BJ (cell line): ENCODE measurements at places on chromosomes 2 and 18.

DNA sequence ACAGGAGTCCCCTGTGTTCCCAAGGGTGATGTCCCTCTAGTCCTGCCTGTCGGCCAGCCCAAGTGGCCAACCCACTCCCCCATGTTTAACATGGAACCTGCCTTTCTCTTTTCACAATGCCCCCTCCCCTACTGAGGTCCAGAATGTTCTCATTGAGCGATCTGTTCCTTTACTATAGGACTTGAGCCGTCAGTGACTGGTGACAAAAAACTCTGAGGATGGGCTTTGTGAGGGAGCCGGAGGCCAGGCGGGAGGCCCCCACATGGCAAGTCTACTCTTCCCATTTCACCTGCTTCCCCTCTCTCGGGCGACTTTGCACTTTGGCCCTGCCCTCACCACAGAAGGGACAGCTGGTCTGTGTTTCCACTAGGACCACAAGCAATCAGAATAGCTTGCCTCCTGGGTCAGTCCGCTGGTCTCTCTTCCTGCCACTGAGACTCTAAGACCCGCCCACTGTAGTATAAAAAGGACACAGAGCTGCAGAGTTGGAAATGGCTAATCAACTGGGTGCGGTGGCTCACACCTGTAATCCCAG lies 146.5 kb upstream of the RAB12 start:
- no peak for DNase-seq

GRCh38 chr18:46163091-46163490 lies 58.9 kb downstream of the HAUS1 start:
- DNase-seq = no peak

- no peak for DNase-seq
Observed at GRCh38 chr2:12202313-12203075, 456.1 kb downstream of the LPIN1 start.

- DNase-seq = no peak
Observed at GRCh38 chr2:46120792-46121555, 176.2 kb upstream of the EPAS1 start.

- DNase-seq = no peak
Observed at GRCh38 chr2:33513480-33513879, 37.0 kb downstream of the RASGRP3 start.

- DNase-seq = no peak
Observed at GRCh38 chr2:69162057-69162456, 149.1 kb downstream of the ANTXR1 start.

DNA sequence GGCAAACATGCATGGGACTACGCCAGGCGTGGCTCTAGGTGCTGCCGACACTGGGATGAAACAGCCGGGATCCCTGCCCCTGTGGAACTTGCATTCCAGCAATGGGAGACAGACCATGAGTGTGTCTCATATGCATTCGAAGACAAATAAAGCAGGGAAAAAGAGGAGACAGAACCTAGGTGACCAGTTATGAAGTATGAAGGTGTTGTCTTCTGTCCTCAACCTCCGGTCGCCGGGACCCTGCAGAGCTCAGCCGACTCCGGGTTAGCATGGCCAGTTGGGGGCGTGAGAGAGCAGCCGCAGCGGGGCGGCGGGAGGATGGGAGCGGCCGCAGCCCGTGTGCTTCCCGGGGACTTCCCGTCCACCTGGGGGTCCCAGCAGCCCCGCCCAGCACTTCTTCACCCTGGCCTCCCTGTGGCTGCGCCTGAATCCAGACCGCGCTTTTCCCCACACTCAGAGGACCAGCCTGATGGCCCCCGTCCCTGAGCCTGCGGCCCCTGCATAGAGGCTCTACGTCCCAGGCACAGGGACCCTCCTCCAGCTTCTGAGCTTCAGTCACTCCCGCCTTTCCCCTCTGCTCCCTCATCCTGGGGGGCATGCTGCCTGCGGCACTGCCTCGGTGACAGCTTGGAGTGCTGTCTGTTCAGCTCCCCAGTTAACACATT lies 11.4 kb downstream of the ID2 start:
- no peak for DNase-seq

GRCh38 chr2:229815342-229815741 lies 101.0 kb upstream of the DNER start:
- DNase-seq = no peak

DNA sequence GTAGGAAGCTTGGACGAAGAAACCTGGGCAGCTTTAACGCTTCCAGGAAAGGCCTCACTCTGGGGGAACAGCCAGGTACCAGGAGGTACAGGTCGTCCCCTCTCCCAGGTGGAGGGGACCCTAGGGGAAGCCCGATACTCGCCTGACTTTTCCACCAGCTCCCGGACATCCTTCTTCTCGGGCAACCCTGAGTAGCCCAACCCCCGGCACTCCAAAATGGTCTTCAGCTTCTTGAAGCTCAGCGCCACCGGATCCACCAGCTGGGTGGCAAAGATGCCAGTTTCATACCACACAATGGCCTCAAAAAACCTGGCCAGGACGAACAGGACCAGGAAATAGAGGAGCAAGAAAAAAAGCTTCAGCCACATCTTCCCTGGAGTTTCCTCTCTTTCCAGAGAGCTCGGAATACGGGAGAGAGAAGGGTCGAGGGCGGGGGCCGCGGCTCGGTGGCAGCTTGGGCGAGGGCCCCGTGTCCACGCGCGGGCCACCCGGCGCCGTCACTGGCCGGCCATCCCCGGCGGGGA lies 1.1 kb downstream of the RNF103 start:
- no peak for DNase-seq

- no peak for DNase-seq
Observed at GRCh38 chr2:125172181-125172580, 1147.1 kb downstream of the CNTNAP5 start.

GRCh38 chr2:19353721-19354050 lies 4.7 kb downstream of the OSR1 start:
- DNase-seq = no peak

DNA sequence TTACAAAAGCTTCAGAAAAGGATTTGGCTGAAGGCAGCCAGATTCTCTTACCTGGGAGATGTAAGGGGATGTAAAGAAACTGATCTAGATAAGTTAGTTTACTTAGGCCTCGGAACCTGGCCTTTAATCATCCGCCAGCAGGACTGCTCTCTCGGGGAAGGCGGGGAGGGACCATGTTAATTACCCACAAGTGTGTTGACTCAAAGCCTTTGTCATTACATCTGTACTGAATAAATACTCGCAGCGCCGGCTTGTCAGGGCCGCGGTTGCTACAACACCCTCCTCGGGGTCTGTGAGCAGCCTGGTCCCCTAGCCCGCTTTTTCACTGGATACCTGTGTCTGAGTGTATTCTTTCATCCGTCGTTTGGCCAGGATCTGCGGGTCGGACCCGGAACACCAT lies 6.7 kb downstream of the CHMP3 start:
- DNase-seq = no peak

GRCh38 chr2:160245614-160246155 lies 45.6 kb upstream of the ITGB6 start:
- no peak for DNase-seq

- no peak for DNase-seq
Observed at GRCh38 chr2:239178954-239179353, 221.9 kb downstream of the HDAC4 start.

DNA sequence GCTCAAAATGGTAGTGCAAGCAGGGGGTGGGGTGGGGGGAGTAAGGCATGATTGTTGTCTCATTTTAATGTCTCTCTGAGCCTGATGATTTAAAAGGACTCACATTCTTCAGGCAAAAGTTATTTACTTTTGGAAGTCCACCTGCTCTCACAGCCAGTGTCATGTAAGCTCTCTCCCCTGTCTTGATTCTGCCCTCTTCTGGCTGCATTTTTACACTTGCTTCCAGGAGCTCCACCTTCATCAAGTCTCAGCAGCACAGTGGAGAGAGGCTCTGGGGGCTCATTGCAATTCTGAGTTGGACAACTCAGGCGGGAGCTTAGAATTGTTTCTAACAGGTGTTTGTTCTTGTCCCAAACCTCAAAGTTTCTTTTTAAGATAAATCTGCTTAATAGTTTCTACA lies 39.2 kb downstream of the GNAL start:
- DNase-seq = no peak

- no peak for DNase-seq
Observed at GRCh38 chr18:74597034-74597661, 522 bp upstream of the ZNF407 start.

DNA sequence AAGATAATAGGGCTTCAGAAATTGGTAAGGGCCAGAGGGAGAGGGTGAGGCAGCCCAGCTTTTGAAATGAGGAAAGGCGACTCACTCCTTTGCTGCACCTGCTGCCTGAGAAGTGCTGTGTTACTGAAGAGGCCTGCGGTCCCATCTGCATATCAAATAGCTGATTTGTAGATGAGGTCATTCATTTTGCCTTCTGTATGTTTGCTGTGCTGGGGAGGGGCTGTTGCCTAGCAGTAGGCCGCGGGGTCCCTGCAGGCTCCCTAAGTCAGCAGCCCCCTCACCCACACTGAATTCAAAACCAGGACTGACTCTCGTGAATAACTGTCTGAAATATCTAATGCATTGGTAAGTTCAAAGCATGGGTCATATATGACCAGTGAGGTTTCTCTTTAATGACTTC lies 377.2 kb downstream of the SOX11 start:
- DNase-seq = no peak

GRCh38 chr18:36567800-36568199 lies 261.0 kb downstream of the TPGS2 start:
- DNase-seq = no peak

DNA sequence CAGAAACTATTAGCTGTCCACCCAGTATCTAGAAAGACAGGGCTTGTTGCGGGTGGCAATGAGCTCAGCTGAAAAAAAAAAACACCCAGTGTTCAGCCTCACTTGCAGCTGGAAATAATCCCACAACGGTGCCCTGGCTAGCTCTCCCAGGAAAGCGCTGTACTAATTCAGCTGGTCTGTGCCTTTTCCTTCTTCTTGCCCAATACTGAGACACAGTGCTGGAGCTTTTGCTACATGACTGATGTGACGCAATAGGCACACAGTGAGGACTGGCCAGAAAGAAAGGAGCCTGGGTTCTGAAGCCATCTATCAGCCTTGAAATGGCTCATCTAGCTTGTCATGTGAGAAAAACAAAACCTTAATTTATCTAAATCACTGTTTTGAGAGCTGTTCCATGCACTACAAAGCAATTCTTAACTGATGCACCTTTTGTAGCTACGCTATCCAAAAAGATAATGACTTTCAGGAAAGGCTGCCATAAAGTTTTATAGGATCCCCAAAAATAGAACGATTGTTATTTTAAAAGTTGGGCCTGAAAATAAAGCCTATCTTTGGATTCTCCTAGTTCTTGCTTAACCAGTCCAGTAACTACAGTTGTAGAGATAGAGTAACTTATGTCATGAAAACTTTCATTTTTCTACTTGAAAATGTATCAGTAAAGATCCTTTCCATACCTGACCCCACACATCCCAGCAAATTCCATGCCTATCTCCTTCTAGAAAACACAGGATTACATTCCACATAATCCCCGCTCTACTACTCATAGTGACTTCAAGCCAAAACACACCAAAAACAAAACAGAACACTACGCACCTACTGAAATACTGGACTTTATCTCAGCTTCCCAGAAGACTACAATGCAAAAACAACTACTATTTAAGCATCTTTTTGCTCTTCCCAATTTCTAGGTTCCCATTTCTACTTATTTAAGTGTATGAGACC lies 15.9 kb downstream of the KIDINS220 start:
- peak; percentile 26 for DNase-seq

GRCh38 chr2:226354434-226354833 lies 445.2 kb downstream of the IRS1 start:
- no peak for DNase-seq

- no peak for DNase-seq
Observed at GRCh38 chr2:224570328-224570993, 14.7 kb downstream of the CUL3 start.

GRCh38 chr18:45538444-45538843 lies 76.8 kb upstream of the SLC14A2 start:
- no peak for DNase-seq

DNA sequence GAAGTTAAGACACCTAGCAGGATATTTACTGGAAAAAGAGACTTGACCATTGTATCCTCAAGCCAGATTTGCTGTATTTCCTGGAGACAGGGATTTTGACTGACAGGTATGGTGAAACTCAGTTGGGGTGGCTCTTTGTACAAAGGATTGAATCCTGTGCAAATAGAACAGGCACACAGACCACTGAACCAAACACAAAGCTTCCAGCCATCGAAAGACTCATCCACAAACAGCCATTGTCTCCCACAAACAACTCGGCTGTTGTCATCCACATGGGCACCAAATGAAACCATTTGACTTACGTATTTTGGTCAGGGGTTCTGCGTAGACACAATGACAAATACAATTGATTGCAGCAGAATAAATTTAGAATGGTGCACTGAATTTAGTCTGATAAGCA lies 15.9 kb downstream of the RNF152 start:
- no peak for DNase-seq

GRCh38 chr18:58125183-58125582 lies 81.2 kb downstream of the NEDD4L start:
- DNase-seq = no peak

DNA sequence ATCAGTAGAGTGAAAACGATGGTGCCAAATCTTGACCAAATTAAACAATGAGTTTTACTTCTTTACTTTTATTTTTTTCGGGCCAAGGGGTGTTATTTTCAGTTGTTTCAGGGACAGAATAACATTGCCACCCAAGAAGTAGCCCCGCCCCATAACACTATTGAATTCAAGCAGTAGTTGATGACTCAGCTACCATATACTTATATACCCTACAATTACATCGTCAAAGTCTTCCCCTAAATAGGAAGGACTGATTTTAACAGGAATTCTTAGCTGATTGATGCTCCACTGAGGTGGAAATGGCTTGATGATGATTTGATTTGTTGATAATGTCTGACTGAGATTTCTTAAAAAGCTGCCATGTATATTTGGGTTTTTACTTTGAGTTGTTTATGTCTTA lies 24.7 kb downstream of the LYPD6B start:
- DNase-seq = no peak

DNA sequence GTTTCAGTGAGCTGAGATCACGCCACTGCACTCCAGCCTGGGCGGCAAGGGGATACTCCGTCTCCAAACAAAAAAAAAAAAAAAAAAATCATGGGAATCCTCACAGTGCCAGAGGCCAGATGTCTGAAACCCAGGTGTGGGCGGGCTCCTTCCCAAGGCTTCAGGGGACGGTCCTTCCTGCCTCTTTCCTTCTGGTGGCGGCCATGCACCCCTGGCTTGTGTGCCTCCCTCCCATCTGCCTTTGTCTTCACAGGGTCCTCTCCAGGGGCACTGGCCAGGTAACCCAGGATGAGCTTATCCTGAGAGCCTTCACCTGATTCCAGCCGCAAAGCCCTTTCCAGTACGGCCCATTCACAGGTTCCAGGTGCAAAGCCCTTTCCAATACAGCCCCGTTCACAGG lies 40.9 kb upstream of the GPC1 start:
- no peak for DNase-seq

DNA sequence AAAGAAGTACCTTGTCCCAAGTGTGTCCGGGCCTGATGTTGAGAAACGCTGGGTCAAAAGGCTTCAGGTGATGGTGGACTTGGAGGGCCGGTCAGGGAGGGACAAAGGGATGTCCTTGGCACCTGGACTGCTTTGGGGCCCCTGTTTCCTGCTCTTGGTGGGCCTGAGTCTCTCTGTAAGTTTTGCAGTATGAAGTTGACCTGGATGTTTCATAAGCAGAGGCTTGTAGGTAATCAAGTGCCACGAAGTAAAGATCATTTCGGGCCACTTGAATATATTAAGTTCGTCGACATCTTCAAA lies 29.4 kb downstream of the ASAP2 start:
- no peak for DNase-seq
